ENCODE measurements at places on chromosomes 1 and 21. TPM values are rescaled to one million over a fixed set of nuclear protein-coding genes. Genes with fewer than 3 reads are reported as not detected.

The BTBD8 gene
- total RNA-seq = 3.6 TPM

The KRTAP12-2 gene
- total RNA-seq = not detected

The FLAD1 gene
- total RNA-seq = 15.6 TPM

The FCRLB gene
- total RNA-seq = 1.4 TPM

The C4BPA gene
- 164 TPM for total RNA-seq

The ABCA4 gene
- total RNA-seq = 0.30 TPM

The KRTAP22-1 gene
- not detected for total RNA-seq

The SDHB gene
- total RNA-seq = 69.3 TPM

The ADGRL4 gene
- 13.6 TPM for total RNA-seq

The CYP4X1 gene
- 19.9 TPM for total RNA-seq

The ACP6 gene
- 12.0 TPM for total RNA-seq

The CTSE gene
- total RNA-seq = 117 TPM

The RGS1 gene
- 96.0 TPM for total RNA-seq

The TSPEAR gene
- 0.17 TPM for total RNA-seq

The NBPF4 gene
- not detected for total RNA-seq
